ENCODE measurements at places on chromosomes 4 and X.

DNA sequence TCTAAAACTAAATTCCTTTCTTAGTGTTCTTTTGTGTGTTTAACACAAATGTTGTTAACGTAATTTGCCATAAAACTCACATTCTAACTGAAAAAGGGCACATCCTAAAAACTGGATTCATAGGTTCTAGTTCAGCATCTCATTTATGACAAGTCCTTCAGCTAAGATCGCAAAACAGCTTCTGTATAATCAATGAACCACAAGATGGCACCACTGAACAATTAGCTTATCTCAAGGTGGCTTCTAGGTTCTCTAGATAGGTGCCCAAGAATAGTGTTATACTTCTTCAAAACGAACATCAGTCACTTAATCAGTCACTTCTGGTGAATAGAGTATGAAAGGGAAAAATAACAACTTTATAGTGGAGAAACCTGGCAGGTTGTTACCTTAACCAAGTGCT, 54.3 kb downstream of the NRK start:
- no peak for DNase-seq

GRCh38 chr4:53702334-53703266, 111.3 kb upstream of the LNX1 start:
- DNase-seq: peak; percentile 77

DNA sequence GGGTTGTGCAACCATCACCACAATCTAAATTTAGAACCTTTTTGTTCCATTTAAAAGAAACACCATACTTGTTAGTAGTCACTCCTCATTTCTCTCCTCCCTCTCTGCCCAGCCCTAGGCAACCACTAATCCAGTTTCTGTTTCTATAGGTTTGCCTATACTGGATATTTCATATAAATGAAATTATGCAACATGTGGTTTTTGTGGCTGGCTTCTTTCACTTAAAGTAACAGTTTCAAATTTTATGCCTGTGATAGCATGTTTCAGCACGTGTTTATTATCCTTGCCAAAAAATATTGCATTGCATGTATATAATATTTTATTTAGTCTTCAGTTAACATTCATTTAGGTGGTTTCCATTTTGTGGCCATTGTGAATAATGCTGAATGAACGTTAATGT, 437.6 kb downstream of the IL1RAPL1 start:
- no peak for DNase-seq

GRCh38 chrX:154040307-154040756, 20.6 kb upstream of the IRAK1 start:
- no peak for DNase-seq

GRCh38 chrX:40617566-40617965, 5.7 kb upstream of the MPC1L start:
- no peak for DNase-seq

GRCh38 chr4:38055566-38055965, 95.4 kb downstream of the PTTG2 start:
- no peak for DNase-seq

- no peak for DNase-seq
These were observed 128.5 kb upstream of the CYSLTR1 start for GRCh38 chrX:78455901-78456300.

DNA sequence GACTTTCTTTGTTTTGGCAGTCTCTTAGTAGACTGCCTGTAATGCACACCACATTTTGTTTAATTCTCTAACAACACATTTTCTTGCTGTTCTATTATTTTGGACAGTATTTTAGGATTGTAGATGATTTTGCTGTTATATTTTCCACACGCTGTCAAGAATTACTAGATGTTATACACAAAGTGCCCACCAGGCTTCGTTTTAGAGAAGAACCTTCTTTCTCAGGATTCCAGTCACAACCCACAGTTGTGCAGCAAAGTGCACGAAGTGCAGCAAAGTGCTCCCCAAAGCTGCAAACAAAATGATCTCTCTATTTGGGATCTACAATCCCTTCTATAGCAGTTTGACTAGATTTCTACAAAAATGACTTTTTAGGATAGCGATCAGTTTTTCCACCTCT, 2.4 kb downstream of the ZNF141 start:
- DNase-seq: no peak

GRCh38 chrX:49840679-49841078, 11.6 kb downstream of the PAGE4 start:
- peak; percentile 69 for DNase-seq

GRCh38 chrX:103531002-103531401, 11.7 kb upstream of the RAB40A start:
- no peak for DNase-seq

DNA sequence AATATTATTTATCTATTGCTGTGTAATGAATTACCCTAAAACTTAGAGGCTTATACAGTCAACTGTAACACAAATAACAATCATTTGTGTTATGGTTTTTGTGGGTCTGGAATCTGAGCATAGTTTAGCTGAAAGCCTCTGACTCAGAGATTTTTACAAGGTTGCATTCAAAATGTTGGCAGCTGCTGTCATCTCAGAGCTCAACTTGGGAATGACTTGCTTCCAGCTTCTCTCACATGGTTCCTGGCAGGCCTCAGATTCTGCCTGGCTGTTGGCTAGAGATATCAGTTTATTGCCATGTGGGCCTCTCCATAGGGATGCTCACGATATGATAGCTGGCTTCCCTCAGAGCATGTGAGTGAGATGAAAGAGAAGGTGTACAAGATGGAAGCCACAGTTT, 70.2 kb upstream of the BRWD3 start:
- no peak for DNase-seq

GRCh38 chrX:130091980-130092522, 18.2 kb downstream of the ELF4 start:
- DNase-seq: peak; percentile 78

DNA sequence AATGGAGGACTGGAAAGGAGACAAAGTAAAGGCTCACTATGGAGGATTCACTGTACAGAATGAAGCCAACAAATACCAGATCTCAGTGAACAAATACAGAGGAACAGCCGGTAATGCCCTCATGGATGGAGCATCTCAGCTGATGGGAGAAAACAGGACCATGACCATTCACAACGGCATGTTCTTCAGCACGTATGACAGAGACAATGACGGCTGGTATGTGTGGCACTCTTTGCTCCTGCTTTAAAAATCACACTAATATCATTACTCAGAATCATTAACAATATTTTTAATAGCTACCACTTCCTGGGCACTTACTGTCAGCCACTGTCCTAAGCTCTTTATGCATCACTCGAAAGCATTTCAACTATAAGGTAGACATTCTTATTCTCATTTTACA, 6.8 kb downstream of the FGB start:
- DNase-seq: no peak

DNA sequence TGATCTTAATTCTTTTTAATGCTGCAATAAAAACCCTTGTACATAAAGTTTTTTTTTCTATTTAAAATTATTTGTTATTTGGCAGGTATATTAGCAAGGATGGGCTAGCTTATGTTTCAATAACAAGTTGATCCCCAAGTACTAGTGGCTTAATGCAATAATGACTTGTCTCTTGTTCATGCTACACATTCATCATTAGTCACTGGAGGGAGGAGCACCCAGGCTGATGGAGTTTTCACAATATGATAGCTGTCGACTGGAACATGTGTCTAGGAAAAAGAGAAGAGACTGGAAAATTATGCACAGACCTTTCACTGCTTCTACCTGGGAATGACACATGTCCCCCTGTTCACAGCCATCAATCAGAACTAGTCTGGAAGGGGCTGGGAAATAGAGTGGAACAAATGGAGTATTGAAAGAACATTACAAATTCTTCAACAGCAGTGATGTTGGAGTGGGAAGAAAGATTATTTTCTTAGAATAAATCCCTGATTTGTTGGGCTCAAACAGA, 387.9 kb upstream of the RPS6KA3 start:
- no peak for DNase-seq

DNA sequence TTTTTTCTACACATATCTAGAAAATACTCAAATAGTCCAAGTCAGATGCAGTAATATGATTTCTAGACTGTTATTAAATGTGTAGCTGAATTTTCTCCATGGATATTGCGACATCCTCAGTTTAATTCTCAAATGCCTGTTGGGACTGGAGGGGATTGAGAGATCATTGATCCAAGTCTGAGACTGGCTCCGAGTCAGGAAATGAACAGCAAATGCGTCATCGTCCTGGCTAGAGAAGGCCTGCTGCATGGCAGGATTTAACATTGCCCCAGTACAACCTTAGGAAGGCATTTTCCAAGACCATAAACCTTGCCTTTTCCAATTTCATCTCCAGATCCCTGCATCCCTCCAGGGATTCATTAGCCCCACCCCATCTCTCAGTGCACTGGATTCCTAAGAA, 56.6 kb upstream of the SLC6A14 start:
- no peak for DNase-seq

GRCh38 chr4:41102414-41103092, 111.8 kb downstream of the APBB2 start:
- no peak for DNase-seq

DNA sequence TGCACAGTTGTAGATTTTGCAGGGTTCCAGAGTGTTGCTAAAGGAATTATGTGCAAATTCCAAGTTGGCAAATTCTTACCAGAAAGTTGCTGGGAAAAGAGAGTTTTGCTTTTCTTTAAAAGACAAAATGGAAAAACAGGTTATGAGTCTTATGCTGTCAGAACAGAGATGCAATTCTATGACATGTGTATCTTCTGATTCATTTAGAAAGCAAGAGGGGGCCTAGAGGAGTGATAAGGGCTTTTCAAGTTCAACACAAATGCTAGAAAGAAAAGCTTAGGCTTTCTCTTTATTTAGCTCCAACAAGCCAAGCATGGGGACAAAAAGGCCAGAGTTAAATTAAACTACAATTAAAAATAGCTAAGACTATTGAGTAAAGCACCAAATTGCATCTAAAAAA, 72.4 kb upstream of the GATB start:
- no peak for DNase-seq

DNA sequence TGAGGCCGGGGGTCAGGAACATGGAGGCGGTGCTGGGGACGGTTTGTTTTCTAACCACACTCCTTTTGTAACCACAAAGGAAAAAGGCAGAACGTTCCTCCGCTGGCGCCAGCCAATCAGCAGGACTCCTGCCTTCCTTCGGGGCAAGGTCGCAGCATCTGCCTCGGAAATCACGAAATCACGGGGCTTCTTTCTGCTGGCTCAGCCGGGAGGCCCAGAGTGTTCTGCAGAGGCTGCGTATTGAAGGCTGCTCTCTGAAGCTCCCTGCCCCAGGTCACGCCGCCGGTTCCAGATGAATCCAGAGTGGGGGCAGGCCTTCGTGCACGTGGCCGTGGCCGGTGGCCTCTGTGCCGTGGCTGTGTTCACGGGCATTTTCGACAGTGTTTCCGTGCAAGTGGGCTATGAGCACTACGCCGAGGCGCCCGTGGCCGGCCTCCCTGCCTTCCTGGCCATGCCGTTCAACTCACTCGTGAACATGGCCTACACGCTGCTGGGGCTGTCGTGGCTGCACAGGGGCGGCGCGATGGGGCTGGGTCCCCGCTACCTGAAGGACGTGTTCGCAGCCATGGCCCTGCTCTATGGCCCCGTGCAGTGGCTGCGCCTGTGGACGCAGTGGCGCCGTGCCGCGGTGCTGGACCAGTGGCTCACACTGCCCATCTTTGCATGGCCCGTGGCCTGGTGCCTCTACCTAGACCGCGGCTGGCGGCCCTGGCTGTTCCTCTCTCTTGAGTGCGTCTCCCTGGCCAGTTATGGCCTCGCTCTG, 9.4 kb downstream of the TMEM187 start:
- DNase-seq: peak; percentile 73
